Astrocyte (in vitro differentiated cells and primary cell): ENCODE measurements at places on chromosomes 11 and 22. TPM values are rescaled to one million over a fixed set of nuclear protein-coding genes. Genes with fewer than 3 reads are reported as not detected.

- DNase-seq = no peak
Observed at GRCh38 chr11:122983438-122984185, 2.0 kb upstream of the BSX start.

DNA sequence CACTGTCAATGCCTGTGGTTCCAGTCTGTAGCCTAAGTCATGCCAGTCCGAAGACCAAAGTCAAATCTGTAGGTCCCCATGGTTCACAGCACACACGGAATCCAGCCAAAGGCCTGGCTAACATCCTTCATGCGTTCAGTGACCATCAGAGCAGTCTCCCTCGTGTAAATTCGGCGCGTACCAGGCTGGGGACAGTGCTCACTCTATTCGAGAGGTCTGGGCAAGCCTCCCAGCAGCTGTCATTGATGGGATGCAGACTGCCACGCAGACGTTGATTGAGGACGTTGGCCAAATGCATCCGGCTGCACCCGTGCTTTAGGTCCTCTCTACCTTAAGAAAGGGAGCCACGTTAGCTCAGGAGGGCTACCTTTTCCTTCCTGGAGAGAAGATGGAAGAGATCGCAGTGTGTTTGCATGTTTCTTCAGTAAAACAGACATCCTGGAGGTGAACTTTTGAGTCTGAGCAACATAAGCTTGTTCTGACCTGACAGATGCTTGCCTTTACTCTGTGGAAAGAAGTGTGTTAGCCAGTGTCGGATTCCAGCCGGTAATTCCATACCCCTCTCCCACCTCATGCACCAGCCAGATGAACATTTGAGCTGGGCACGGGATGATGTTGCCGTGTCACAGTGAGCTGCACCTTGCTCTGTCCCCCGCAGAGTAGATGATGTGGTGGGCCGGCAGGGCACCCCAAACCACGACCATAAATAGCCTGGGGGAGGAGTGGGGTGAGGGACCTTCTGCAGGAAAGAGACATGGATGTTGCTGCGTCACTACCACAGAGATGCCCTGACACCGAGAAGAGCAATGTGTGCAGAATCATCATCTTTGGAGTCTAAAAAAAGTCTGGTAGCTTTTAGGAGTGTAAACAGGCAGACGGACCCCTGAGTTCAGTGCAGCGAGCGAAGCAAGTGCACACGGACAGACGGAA lies 12.2 kb downstream of the CTTN start:
- DNase-seq = no peak

DNA sequence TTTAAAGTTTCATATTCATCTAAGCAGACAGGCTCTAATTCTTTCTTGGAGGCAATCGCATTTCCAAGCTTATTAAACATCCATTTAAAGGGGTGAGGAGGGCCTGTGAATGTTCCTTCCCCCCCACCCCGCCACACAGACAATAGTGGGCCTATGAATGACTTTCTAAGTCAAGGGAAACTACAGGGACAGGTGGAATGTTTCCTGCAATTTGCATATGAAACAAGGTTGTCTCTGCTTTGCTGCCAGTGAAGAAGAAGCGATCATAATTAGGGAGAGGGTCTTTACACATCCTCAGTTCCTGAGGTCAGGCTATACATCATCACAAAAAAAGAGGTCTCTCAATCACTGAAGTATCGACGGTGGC lies 127.9 kb upstream of the OPCML start:
- no peak for DNase-seq

GRCh38 chr22:33272180-33272579 lies 214.0 kb upstream of the SYN3 start:
- no peak for DNase-seq

- no peak for DNase-seq
Observed at GRCh38 chr22:23833017-23833751, 5.6 kb downstream of the DERL3 start.

The CYP2R1 gene
- 9.9 and 11.1 TPM in 2 replicates for total RNA-seq
